ENCODE measurements at places on chromosomes 16 and 17.
A peak's percentile ranks its signal among the peaks of the same experiment; 100 is the strongest.

- DNase-seq: no peak
Measured at GRCh38 chr16:5187402-5187952, 89.9 kb upstream of the EEF2KMT start.

- DNase-seq: no peak
Measured at GRCh38 chr17:4587803-4588202, 3.5 kb downstream of the SMTNL2 start.

- peak; percentile 81 for DNase-seq
Measured at GRCh38 chr17:81552244-81553017, at the start of gene FAAP100. Gene FAAP100 (minus strand): TSS chr17:81552353. CDS start chr17:81552330, 23 bp downstream.

DNA sequence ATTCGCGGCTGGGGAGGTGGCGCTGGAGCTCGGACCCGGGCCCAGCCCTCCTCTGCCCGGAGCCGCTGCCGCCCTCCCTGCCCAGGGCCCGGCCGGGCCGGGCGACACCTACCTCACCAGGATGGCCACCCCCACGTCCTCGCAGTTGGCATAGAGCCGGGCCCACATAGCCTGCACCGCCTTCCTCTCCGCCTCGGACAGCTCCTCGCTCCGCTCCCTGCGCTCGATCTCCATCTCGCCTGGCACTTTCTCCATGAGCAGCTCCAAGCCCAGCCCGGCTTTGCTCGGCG lies 276 bp downstream of the CYGB start:
- no peak for DNase-seq

DNA sequence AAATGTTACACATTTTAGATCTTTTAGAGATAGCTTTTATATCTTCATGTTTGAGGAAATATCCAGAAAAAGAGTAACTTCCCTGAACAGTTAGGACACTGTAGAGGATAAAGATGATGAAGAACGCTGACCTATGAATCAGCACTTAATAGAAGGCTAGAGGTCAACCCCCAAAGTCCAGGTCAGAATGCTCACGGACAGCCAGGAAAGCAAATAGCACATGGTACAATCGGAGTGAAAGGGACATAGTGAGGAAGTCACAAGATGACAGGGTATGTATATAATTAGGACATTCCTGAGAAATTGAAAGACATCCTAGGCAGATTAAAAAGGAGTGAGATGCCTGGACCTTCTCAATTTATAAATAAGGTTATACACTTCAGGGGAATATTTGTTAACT lies 55.1 kb upstream of the CNTNAP4 start:
- DNase-seq: no peak

DNA sequence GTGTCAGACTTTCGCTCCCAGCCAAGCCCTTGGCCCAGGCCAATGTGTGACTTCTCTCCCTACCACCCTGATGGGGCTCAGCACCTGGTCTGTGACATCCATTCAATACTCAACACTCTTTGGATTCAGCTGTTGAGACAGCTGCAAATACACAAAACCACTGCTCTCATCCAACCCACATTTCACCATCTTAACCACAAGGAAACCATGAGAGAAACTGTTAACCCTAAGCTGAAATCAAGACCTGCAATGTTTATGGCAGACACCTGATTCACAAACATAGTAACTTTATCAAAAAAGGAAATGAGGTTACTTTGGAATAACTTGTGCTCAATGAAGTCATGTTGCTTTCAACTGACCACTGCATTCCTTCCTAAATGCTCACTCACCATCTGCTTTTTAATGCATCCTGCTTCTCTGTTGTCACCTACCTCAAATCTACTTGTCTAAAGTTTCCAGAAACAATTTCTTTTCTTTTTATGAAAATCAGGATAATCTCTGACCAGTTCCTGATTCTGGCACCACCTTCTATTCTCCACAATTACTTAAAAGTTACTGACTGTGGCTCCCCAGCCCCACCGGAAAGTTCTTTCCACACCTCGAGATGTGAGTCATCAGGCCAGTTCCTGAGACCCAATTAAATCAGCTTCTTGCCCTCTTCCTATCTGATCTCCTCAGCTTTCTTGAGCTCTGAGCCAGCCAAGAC lies 88.2 kb downstream of the NOG start:
- DNase-seq: peak; percentile 7

DNA sequence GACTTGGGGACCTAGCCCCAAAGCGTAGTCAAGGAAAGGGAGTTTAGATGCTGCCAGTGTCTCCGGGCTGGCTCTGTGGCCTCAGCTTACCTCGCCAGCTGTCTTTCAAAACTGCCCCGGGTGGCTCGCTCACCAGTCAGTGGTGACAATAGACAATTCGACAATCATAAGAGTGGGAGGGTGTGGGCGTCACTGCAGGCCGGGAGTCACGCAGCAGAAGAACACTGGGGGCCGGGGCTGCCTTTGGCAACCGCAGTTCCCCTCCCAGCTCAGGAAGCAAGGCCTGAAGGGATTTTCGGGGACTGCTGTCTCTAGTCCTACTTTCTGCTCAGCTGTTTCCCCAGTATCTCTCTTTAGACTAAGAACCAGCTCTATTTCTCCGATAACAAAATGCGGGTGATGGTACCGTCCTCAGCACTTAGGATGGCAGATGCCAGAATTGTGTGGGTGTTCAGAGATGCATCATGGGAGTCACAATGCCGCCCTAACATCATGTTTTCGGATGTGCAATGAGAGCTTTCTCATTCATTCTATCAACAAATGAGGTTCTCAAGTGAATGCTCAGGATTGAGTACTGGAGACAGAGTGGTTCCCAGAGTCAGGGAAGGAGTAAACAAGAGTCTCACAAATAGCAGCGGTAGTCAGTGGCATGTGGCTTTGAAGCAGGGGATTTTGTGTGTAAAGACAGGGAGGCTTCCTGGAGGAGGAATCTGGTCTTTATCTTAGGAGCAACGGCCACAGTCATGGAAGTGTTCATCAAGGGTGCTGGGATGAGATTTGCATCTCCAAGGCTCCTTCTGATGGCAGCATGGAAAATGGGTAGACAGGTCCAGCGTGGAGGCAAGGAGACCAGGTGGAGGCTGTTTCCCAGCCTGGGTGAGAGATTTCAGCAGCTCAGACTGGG lies 93.1 kb downstream of the ZDHHC7 start:
- no peak for DNase-seq

DNA sequence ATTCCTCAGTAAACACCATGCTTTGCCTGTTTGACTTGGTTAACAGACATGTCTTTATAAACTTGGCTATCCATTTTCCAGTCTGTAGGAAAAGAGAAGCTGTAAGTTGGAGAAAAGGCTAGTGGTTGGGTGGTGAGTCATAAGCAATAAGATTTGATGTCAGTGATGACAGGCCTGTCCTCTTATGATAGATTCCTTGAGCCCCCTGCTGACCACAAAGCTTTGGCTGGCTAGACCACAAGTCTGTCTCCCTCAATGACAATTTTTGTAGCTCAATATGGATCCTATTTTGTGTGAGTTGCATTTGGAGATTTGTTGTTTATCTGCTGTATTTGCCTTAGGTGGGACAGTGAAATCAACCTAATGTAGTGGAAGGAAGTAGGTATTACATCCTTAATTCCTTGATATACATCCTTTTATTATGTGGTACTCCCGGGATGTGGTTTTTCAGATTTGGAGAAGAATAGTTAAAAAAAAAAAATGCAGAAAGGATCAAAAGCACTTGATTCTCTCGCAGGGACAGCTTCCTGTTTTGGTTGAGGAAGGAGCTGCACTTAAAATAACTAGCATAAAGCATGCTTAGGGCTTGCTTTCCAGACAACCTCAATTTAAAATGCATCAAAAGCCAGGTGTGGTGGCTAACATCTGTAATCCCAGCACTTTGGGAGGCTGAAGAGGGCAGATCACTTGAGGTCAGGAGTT lies 67.4 kb downstream of the SIAH1 start:
- no peak for DNase-seq

DNA sequence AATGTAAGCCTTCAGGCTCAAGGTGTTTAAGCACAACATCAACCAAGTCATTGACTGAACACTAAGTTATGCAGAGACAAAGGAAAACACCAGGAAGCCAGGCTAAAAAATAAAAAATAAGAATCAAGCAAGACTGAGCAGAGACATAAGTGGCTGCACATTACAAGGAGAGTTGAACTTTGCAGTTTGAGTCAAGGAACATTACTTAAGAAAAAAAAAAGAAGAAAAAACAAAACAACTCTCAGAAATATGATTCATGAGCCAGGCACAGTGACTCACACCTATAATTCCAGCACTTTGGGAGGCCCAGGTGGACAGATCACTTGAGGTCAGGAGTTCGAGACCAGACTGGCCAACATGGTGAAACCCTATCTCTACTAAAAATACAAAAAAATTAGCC lies 168.1 kb downstream of the C16orf95 start:
- DNase-seq: no peak

GRCh38 chr17:2028234-2028614 lies 1.7 kb upstream of the DPH1 start:
- no peak for DNase-seq

GRCh38 chr16:83588070-83588469 lies 219.7 kb upstream of the HSBP1 start:
- DNase-seq: no peak

DNA sequence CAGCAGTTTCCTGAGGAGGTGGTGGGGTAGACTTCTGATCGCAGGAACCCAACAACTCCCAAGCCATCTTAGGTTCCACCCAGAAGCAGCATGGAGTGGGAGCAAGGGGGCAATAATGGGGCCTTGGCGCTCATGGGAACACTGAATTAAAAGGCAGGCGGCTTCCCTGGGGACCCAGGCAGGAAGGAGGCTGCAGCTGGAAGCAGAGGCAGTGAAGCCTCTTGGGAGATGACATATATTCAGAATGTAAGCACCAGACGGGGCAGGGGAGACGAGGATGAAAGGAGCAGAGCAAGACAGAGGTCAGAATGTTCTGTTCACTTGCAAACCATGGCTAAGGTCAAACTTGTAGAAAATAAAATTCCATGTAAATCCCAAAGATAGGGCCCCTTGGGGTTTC lies 2.9 kb downstream of the HIGD1B start:
- DNase-seq: no peak

DNA sequence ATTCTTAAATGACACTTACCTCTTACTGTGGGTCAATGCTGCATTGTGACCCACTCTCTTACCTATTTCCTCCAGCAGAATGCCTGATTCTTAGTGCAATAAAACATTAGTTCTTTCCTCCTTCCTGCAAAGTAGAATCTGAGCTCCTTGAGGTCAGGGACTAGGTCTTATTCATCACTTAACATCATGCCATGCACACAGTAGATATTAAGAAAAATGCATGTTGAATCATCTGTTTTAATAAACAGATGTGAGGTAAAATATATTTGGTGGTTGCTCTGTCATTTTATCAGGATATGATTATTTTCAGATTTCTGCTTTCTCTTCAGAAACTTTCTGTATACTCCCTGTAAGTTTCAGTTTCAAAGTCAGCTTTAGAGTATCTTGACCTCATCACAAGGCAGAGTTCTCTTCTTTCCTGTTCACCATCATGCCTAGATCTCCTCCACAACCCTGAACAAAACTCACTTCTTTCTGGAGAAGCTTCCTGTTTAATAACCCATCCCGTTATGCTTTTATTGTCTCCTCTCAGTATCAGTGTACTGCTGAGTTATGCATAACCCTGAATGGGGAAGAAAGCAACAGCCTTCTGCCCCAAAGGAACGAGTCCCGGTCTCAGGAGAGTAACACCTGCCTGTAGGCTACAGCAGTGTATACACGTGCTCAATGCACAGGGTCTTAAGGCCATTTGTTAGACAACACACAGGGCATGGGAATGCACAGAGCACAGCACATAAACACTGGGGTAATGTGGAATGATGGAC lies 30.3 kb upstream of the SUPT4H1 start:
- no peak for DNase-seq

GRCh38 chr16:68499006-68499405 lies 40.1 kb upstream of the ZFP90 start:
- no peak for DNase-seq

GRCh38 chr16:59611556-59611955 lies 877.4 kb upstream of the GOT2 start:
- no peak for DNase-seq

GRCh38 chr17:70968302-70968701 lies 799.0 kb downstream of the KCNJ2 start:
- DNase-seq: no peak

DNA sequence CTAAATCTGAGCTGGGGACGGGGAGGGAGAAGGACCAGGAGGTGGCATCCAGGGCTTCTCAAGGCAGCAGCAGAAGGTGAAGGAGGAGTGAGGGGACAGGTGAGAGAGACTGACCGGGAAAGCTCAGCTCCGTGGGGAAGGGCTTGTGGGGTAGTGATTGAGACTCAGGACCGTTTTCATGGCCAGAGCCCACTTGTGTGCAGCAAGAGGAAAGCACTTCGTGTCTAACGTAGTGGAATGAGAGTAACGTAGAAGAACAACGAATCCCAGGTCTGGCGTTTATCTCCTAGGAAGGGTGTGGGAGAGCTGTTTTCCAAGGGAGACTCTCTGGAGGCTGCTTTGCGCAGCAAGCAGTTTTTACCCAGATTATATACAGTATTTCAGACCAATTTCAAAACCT lies 1.3 kb upstream of the CDH3 start:
- DNase-seq: no peak

GRCh38 chr16:27191352-27191924 lies 11.9 kb upstream of the KDM8 start:
- no peak for DNase-seq

DNA sequence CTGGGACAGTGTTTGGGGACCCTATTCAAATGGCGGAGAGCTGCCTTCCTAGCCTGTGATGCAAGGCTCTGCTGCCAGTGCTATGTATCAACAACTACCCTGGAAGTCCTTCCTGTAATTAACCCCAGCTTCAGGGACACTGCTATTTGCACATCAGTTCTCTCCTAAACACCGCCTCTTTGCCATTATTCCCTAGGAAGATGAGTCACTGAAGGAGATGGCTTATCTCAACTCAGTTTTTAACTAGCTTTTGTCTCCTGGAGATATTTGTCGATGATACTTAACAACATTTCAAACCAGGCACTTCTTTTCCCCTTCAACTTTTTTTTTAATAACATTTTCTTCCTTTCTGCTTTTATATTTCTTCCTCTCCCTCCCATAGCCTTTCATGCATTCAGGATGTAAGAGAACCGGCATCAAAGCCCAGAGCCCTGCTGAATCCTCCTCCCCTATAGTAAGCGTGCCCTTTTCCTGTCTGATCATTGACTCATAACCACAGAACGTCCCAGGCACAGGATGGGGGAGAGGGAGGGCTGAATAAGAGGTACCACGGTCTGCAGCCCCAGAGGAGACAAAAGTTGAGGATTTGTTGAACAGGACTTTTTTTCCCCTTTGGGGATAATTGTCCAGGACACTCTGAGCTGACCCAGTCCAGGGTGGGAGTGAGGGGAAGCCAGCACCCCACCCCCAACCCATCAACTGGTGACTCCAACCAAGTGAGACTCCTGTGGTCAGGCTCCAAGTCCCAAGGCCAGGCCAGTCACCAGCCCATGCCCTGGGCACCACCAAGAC lies 387.8 kb upstream of the SALL1 start:
- no peak for DNase-seq

- DNase-seq: no peak
Measured at GRCh38 chr16:74199066-74199841, 97.4 kb upstream of the PSMD7 start.

GRCh38 chr16:73669535-73670274 lies 621.8 kb upstream of the ZFHX3 start:
- DNase-seq: no peak

GRCh38 chr17:9054126-9054975 lies 33.0 kb downstream of the NTN1 start:
- no peak for DNase-seq

Measured in stimulated activated CD8-positive, alpha-beta memory T cell treated with anti-CD3 and anti-CD28 coated beads, Interleukin-15, amount 100 ng/mL, for 48 hours (primary cell).